ENCODE measurements at places on chromosomes 5 and 9.
A peak's percentile ranks its signal among the peaks of the same experiment; 100 is the strongest.

DNA sequence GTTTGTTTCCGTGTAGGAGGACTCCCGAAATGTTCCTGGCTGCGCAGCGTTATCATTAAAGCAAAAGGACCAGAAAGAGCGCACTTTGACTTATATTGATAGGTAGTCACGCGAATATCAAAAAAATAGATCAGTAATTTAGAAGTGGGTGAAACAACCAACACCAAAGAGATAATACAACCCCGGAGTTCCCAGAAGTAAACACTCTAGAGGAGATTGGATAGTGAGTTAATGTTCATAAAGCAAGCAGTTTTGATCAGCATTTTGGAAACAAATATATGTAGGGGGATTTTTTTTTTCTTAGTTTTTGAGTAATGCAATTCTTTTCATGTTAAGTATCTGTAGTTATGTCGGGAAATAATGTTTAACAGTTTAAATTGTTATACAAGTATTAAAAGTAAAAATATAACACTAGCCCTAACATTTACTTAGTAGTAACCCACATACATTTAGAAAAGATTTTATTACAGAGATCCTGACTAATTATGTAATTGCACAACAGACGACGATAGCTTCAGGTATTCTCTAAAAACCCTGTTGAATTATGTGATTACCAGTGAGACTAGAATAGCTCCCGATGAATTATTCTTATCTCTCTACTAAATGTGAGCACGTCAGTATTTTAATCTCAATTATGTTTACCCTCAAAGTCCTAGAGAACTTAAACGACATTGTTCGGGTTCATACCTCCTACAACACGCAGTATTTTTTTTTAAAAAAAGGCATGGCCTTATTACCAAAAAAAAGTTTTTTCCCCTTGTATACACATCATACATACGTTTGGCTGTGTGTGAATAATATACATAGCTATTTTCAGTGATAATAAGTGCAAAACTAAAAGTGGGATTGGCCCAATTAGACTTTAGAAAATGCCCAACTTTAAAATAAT is 9.4 kb upstream of the NFIB start:
- DNase-seq, result no peak

- peak; percentile 38 for DNase-seq
Observed at GRCh38 chr5:74953937-74954720, 87.9 kb upstream of the FAM169A start.

DNA sequence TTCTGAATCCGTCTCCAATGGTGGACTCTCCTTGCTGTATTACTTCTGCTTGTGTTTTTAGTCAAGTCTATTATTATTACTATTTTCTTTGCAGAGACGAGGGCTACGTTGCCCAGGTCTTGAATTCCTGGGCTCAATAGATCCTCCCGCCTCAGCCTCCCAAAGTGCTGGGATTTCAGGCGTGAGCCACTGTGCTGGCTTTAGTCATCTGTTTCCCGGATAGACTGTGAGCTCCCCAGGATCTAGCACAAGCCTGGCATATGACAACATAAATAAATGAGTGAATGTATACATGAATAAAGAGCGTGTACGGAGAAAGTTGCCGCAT is 439 bp upstream of the DDX46 start:
- DNase-seq, result no peak

DNA sequence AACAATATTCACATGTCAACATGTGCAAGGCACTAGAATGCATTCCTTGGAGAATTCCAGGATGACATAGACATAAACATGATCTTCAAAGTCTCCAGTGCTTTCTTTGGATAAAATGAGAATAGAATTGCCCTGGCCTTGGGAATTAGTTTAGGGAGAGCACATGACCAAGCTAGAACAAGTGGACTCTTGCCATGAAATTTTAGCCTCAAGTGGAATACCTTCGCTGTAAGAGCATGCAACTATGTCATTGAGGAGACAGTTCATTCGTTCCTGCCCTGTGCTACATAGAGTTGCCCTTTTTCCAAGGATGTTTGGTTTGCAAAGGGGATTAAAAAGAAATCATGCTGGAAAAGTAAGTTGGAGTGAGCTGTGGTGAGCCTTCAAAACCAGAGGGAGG is 42.7 kb downstream of the ZFAND5 start:
- no peak for DNase-seq

- DNase-seq, result no peak
Observed at GRCh38 chr5:151036556-151036955, 16.2 kb downstream of the GPX3 start.

- DNase-seq, result no peak
Observed at GRCh38 chr5:178536541-178537466, 53.4 kb downstream of the COL23A1 start.

DNA sequence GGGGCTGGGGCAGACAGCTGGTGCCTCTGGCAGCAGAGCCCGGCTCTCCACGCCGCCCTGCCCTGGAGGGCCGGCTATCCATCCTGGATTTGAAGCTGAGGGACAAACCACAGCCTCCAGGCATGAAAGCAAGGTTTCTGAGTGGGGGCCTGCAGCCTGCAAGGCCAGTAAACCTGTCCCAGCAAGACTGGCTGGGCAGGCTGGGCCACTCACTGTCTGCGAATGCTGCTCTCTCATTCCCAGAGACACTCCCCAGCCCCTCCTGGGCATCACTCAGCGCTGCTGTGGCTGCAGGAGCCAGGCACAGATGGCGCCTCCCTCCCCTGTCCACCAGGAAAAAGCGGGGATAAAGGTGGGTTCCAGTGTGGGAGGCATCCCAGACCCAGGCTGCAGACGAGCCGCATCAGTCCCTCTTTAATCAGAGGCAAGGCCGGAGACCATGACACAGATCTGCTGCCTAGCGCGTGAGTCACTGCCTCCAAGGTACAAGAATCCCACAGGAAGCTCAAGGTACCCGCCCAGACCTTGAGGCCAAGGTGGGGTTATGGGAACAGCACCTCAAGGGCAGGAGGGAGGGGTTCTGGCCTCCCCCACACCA is 118.0 kb downstream of the VAV2 start:
- DNase-seq, result peak; percentile 98

- DNase-seq, result no peak
Observed at GRCh38 chr5:111691914-111692313, 65.1 kb downstream of the NREP start.

GRCh38 chr5:178642351-178642909 is 15.6 kb upstream of the CLK4 start:
- peak; percentile 88 for DNase-seq

GRCh38 chr5:998246-999031 is 10.2 kb upstream of the NKD2 start:
- DNase-seq, result no peak
